ENCODE measurements at places on chromosomes 13 and 19.

- DNase-seq: no peak
Observed at GRCh38 chr13:98105929-98106336, 37.0 kb upstream of the FARP1 start.

- no peak for DNase-seq
Observed at GRCh38 chr13:20134732-20135131, 26.1 kb downstream of the GJA3 start.

DNA sequence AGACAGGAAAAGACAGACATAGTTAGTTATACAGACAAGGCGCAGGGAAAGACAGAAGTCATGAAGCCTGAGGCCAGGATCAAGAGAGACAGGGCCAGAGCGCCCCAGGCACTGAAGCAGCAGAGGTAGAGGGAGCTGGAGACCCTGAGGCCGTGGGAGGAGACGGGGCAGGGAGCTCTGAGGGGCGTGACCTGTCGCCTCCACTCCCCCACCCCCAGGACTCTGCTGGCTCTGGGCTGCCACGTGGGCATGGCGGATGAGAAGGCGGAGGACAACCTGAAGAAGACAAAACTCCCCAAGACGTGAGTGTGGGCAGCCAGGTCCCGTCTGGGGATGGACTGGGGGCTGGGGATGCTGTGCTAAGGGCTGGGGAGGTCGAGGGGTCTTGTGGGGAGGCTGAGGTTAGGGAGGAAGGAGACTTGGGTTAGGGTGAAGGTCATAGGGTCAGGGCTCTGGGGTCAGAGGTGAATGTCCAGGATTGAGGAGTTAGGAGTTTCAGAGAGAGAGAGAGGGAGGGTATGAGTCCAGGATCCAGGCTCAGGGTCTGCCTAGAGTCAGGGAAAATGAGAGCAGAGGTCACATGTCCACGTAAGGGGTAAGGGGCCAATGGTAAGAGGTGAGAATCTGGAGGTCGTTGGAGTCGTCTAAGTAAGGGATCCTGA lies 31.1 kb downstream of the RYR1 start:
- DNase-seq: no peak

DNA sequence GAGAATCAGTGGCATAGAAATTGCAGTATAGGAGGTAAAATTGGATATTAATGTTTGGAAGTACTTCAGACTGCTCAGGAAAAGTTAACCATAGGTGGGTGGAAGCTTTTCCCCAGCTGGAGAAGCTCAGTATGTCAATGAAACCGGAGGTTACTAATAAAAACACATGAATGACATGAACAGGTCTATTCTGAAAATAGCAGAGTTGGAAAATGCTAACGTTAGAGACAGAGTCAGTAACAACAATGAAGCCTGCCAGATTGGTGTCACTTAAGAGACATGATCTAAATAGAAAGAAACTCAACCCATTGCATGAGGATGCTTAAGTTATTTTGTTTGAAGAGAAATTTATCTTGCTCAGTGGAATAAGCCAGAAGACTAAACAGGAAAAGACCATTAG lies 364.5 kb downstream of the DNAJC15 start:
- no peak for DNase-seq

- no peak for DNase-seq
Observed at GRCh38 chr13:25762795-25763377, 288.9 kb downstream of the SHISA2 start.

DNA sequence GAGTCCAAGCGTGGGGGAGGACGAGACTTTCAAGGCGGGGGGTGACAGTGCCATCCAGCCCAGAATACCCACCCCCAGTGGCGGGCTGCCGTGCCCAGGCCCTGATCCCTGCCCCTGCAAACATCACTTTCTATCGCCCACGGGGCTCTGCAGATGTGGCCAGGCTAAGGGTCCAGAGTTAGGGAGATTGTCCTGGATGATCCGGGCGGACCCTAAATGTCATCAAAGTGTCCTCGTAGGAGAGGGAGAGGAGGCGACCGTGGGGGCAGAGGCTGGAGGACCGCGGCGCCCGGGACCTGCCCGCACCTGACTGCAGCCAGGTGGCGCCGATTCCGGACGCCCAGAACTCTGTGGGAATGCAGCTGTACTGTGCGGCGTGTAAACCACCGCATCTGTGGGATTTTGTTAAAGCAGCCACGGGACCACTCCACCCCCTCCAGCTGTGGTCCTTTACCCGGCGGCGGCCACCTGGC lies 32.4 kb downstream of the GJA3 start:
- DNase-seq: no peak

DNA sequence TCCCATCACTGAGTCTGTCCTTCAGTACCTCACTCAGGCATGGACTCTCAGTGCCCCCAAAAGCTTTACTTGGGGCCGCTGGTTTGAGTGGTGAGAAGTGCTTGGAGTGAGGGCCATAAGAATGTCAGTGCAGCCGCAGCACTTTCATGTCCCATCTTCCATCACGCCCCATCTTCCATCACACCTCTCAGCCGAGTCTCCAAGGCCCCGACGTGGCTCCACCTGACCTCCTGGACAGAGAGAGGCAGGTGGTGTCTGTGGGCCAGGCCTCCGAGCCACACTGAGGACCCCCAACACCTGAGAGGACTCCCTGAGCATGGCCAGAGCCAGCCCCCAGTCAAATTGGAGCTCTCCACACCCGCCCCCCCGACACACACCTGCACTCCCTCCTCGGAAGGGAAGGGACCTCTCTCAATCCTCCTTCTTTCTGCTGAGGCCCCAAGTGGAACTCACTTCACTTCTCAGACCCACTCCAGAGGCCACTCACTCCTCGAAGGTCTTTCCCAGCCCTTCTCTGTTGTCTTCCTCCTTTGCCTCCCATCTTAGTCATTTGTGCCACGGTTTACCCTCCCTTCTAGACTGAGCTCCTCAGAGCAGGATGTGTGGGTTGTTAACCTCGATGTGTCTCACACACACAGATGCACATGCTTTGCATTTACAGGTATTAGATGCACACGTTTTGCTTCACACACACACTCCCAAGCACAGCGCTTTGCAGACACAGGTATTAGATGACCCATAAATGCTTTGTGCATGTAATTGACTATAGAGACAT lies 65.7 kb upstream of the ATP12A start:
- DNase-seq: no peak

DNA sequence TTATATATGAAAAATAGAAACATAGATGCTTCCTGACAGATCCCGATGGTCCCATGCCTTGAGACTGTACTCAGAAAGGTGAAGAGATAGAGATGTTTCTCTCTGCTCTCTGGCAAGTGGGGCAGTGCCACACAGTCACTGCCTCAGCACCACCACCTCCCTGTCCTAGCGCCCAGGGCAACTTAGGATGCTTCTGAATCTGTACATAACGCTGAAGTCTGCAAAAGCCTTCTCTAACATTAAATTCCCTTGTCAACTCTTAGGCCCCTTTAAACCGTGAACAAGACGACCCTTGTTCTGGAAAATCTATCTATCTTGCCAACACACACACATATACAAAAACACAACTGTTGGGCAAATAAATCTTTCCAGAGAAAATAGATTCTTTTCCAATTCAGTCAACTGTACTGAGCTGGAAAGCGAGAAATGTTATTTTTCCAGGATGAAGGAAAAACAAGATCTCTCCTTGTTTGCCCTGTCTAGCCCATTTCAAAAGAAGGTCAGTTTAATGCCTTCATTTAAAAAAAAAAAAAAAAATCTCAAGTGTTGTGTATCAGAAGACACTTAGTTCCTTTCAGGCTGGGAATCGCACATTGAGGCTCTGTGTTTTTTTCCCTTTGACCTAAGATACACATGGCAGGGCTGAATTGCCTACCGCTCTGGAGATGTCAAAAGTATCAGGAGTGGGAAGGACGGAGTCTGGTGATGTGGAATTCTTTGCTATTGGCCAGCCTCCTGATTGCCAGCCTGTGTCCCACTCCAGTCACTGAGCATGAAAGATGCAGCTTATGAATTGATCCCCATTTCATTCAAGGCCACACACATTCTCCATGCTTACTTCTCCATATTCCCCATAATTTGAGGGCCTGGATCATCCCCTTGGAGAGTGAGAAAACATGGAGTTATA lies 241.4 kb downstream of the LACC1 start:
- no peak for DNase-seq

- DNase-seq: no peak
Observed at GRCh38 chr13:29436291-29436690, 159.2 kb downstream of the SLC7A1 start.

GRCh38 chr19:1098177-1099051 lies 3.2 kb upstream of the POLR2E start:
- no peak for DNase-seq

GRCh38 chr19:11047866-11048265 lies 41.4 kb upstream of the LDLR start:
- DNase-seq: no peak

GRCh38 chr13:98489446-98490194 lies 87.3 kb downstream of the STK24 start:
- no peak for DNase-seq

DNA sequence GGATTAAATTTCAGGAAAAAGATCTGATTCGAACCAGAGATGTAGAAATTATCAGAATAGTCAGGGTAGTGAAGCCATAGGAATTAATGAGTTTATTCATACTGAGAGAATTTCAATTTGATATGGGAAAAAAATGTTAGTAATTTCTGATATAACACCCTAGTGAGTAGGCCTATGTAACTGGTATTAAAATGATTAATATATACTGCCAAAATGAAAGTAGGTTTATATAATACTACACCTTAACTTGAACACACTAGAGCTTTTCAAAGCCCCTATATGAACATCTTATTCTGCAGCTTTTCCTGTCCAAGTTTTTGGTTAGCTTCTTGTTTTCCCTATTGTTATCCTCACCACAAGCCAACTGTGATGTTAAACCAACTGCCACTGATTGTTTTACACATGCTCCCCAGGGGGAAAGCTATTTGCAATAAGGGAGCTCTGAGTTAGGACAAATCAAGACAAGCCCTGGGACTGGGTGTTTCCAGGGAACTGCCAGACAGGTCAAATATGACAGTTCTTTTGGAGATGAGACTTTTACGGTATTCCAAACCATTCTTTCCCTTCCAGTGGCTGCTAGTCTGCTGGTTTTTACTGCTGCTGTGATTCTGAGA lies 45.3 kb downstream of the FNDC3A start:
- DNase-seq: no peak

- DNase-seq: no peak
Observed at GRCh38 chr13:109436055-109436622, 350.2 kb downstream of the IRS2 start.

GRCh38 chr13:51998723-51999509 lies 12.3 kb downstream of the ATP7B start:
- no peak for DNase-seq

DNA sequence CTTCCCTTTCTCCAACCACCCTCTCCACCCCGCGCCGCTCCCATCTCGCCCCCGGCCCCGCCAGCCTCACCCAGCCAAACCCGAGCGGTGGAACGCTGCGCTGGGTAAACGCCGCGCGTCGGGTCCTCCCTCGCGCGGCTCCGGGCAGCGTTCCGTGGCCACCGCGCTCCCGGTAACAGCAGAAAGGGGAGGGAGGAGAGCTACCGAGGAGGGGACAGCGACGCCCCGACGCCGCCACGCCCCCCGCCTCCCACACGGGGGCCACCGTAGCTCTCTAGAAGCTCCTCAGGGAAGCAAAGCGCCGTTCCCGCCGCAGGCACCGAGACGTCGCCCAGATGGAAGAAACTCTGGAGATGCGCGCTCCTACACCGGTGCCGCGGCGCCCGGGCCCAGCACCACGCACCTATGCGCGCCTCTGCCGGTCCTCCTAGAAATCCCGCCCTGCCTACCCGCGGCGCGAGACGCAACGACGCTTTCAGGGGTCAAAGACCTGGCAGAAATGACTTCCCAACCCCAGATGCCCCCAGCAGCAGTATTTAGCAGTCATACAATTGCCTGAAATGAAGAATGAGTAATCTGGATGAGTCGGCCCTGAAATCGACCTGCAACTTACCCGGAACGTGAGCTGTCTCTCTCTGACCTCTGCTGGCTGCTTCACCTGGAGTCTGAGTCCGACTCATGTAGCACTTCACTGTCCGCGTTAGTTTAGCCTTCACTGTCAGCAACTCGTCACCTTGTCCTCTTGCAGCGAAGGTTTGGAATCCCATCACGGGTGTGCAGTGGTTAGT lies at the start of gene RUBCNL:
Gene RUBCNL (minus strand): TSS at position 189 of the 788 bp plus-strand sequence. CDS start 14,777 bp downstream, outside the sequence.
- no peak for DNase-seq

DNA sequence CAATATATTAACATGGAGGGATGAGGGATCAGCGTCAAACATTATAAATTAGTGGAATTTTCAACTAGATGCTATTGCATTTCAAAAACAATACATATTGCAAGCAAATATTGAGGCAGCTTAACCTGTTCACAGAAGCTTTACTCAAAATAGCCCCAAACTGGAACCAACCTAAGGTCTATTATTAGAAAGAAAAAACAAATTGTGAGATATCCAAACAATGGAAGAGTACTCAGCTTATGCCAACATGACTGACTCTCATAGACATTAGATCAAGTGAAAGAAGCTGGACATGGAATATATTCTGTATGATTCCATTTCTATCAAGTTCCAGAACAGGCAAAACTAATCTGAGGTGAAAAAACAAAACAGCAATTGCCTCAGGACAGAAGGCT lies 27.6 kb upstream of the NEK3 start:
- DNase-seq: no peak

DNA sequence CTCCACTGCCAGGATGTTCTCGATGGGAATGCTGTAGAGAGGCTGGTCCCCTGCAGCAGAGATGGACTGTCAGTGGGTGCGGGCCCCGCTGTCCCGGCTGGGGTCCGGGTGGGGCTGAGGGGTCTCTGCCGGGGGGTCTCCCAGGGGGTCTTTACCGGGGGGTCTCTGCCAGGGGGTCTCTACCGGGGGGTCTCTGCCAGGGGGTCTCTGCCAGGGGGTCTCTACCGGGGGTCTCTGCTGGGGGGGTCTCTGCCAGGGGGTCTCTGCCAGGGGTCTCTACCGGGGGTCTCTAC lies 25.7 kb upstream of the C13orf46 start:
- no peak for DNase-seq

GRCh38 chr13:51643882-51644281 lies 59.6 kb downstream of the WDFY2 start:
- no peak for DNase-seq

DNA sequence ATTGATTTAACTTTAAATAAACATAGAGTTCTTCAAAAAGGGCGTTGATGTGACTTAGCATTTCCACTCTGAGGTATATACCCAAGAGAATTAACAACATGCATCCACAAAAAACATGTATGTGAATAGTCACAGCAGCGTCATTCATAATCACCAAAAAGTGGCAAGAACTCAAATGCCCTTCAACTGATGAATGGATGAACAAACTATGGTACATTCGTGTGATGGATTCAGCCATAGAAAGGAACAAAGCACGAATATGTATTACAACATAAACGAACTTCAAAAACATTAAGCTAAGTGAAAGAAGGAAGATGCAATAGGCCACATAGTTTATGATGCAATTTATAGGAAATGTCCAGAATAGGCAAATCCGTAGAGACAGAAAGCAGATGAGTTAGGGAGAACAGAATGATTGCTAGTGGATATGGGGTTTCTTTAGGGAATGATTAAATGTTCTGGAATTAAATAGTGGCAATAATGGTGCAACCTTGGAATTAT lies 72.3 kb upstream of the UQCRFS1 start:
- no peak for DNase-seq

- DNase-seq: no peak
Observed at GRCh38 chr19:9937001-9937411, 691 bp upstream of the OLFM2 start.

Data from hindlimb muscle (tissue), 1 donor.